ENCODE measurements at places on chromosomes 3 and 15. TPM values are rescaled to one million over a fixed set of nuclear protein-coding genes. Genes with fewer than 3 reads are reported as not detected.

Gene KLHL40
- not detected for polyA plus RNA-seq

Gene ADGRG7
- polyA plus RNA-seq: 0.03 TPM

Gene TMEM158
- 9.5 TPM for polyA plus RNA-seq

Gene C3orf49
- 0.67 TPM for polyA plus RNA-seq

Gene MORC1
- polyA plus RNA-seq: 0.40 TPM

GRCh38 chr15:90190606-90191343 is 10.4 kb upstream of the SEMA4B start:
- DNase-seq: no peak

DNA sequence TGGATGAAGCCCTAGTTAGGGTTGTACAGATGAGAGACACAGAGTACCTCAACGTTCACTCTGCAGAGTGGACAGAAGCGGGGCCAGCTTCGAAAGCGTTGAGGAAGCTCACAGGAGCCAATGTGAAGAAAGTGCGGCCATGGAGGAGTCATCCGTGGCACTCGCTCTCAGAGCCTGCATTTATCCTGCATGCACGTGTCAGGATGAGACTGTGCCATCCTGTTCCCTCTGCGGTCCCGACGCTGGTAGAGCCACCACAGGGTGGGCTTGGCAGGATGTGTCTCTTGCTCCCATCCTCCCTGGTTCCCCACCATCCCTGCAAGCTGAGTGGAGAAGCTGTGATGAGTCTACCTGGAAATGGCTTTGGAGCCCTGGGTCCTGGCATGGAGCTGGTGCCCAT is 39.3 kb downstream of the KLHL25 start:
- DNase-seq: no peak

DNA sequence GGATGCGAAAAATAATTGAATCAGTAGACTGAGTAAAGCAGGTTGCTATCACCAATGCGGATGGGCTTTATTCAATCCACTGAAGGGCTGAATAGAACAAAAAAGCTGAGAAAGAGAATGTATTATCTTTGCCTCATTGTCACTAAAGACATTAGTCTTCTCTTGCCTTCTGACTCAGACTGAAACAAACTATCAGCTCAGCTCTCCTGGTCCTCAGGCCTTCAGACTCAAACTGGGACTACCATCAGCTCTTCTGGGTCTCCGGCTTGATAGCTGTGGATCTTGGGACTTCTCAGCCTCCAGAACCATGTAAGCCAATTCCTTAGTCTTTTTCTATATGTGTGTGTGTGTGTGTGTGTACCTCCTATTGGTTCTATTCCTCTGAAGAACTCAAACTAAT is 12.6 kb downstream of the IFT57 start:
- DNase-seq: no peak

DNA sequence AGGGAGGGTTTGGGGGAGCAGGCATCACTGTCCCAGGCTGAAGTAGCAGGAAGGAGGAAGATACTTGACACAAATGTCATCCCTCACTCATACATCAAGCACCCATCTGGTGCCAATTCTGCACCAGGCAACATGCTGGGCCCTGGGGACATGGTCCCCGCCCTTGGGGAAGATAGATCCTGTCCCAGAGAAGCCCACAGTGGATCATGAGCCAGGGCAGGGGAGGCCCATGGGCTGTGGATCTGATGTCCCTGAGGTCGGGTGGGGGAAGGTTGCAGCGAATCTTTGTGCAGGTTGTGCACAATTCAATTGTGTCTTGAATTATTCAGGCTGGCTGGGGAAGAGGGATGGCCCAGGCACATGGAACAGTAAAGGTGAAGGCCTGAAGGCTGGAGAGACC is 6.4 kb upstream of the CCDC33 start:
- no peak for DNase-seq

GRCh38 chr15:24039683-24040082 is 352.6 kb upstream of the NDN start:
- no peak for DNase-seq

GRCh38 chr3:197881970-197882338 is 68.0 kb upstream of the RPL35A start:
- DNase-seq: no peak

- no peak for DNase-seq
These were observed 280.6 kb downstream of the LPP start for GRCh38 chr3:188434594-188434993.

- DNase-seq: no peak
These were observed 28.5 kb downstream of the RTF1 start for GRCh38 chr15:41445399-41445798.

DNA sequence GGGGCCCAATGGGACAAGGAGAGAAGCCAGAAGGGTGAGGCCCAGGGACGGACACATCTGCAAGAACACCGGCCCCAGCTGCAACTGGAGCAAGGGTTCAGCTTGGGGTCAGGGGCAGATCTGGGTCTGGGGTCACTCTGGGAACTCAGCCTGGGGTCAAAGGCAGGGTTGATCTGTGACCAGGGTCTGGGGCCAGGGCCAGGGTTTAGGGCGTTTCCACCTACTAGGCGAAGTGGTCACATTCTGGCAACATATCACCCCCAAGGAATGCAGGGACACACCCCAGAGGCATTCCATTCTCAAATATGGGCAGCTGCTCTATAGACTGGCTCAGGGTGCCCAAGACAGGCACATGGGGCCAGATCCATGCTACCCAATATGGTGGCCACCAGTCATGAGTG is 9.0 kb downstream of the UROC1 start:
- no peak for DNase-seq

GRCh38 chr3:107600780-107601179 is 78.0 kb downstream of the BBX start:
- no peak for DNase-seq

GRCh38 chr3:64530434-64531049 is 157.3 kb downstream of the ADAMTS9 start:
- peak; percentile 60 for DNase-seq

GRCh38 chr3:23876923-23877322 is 39.9 kb downstream of the NKIRAS1 start:
- no peak for DNase-seq

GRCh38 chr15:82858932-82859331 is 49.5 kb downstream of the WHAMM start:
- DNase-seq: no peak

DNA sequence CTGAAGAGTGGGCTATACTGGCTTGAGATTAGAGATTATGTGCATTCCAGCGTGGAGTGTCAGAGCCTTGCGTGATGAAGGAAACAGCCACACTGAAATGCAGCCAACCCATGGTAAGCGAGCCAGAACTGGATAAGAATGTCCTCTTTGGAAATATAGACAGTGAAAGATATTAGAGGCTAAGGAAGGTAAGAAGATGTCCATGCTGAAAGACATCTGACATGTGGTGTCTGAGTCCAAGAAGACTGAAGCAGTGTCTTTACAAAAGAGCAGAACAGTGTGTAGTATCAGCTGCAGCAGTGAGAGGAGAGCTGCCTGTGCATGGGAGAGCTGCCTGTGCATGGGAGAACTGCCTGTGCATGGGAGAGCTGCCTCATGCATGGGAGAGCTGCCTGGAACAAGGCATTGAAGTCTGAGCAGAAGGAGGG is 672.2 kb downstream of the DIPK2A start:
- DNase-seq: no peak

GRCh38 chr3:151552589-151552988 is 91.7 kb upstream of the IGSF10 start:
- no peak for DNase-seq

GRCh38 chr15:90049666-90050604 is 48.8 kb downstream of the ZNF710 start:
- DNase-seq: no peak

DNA sequence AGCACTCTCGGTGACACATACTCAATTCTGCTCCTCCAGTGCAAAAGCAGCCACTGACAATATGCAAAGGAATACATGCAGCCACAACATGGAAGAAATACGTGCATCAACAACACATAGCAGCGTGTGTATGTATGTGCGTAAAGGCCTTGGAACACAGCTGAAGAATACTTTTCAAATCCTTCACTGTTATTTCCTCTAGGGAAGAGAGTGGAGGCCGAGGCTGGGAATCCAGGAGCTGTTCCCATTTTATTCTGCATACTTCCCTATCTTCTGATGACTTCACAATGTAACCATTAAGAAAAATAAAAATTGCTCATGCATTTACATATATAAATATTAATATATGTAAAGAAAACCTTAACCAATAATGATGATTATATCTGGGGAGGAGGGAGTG is 36.6 kb upstream of the MGLL start:
- no peak for DNase-seq

DNA sequence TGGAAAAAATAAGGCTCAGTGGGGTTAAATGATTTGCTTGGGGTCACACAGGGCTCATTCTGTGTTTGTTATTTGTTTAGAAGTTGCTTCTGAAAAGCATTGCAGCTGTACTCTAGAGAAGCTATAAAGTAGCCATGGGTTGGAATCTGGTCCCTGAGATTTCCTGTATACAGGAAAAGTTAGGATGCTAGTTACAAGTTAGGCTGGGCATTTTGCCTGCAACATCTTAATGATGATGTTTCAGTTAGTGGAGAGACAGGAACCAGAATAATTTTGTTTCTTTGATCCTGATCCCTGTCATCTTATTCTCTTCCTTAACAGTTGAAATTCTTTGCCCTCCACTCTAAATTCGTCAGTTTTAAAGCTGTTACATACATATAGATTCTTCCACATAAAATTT is 445.3 kb downstream of the OTOL1 start:
- no peak for DNase-seq

GRCh38 chr3:117510396-117510795 is 800.8 kb downstream of the TUSC7 start:
- DNase-seq: no peak

DNA sequence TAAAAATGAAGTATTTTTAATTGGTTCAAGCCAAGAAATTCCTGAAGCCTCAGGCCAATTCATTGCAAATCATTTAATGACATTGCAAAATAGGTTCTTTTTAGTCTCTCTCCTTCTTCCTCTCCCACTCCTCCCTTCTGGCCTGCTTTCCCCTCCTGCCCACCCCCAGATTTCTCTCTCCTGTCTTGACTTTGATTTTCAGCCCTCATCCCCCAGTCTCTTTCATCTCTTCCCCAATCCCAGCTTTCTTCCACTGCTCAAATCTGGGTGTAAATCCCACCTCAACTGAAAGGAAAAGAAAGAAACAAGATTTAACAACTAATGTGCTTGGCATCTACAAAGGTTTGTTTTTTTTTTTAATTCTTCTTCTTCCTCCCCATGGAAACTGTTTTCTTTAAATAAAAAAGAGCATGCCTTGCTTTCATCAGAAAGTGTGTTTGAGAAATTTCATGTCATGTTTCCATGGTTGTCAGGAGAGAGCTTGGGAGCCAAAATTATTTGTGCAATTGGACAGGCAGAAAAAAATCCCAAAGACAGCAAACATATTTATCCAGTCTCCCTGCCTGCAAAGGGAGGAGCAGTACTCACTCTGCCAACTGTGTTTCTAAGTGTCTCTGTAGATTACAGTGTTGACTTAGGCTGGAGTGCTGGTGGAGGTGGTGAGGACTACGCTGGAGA is 50.4 kb downstream of the BOC start:
- DNase-seq: no peak

- no peak for DNase-seq
These were observed 10.5 kb downstream of the ITIH4 start for GRCh38 chr3:52819936-52820335.

DNA sequence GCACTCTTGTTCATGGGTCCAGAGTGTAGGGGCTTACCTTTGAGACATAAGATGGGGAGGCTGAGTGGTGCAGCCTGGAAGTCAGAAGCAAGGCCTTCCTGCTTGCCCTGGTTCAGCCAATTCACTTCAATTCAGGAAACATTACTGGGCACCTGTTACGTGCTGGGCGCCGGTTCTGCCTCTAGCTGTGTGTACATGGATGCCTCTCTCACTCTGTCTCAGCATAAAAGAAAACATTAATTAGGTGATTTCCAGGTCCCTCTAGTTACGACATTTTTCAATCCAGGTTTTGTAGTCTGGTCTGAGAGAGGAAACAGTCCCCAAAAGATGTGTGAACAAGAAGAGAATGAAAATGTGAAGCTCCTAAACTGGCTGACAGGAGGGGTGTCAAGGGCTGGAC is 1.2 kb downstream of the RTP1 start:
- no peak for DNase-seq

DNA sequence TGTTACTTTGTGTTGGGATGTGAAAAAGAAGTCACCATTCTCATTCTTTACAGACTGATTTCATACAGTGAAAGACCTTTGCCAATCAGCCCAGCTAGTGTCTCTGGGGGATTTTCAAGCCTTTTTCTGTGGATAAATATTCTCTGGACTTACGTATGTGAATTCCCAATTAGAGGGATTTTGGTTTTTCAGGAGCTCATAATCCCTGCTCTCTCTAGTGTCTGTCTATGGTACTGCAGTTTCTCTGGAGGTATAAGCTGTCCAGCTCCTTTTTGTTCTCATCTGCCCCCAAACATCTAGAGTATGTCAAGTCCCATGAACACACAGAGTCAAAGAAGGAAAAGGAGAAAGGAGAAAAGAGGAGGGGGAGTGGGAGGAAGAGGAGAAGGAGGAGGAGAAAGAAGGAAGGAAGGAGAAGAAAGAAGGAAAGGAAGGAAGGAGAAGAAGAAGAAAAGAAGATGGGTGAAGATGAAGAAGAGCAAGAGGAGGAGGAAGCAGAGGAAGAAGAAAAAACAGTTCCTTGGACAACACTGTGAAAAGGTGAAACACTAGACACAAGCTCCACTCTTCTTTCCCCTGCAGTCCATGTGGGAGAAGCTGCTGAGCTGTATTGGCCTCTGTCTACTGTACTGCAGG is 218.6 kb downstream of the GREM1 start:
- no peak for DNase-seq
